Activated T-helper 1 cell treated with anti-CD3 and anti-CD28 coated beads, Interleukin-12 subunit alpha, Interleukin-12 subunit beta, Interleukin-2, Interleukin-4 antibody, amounts not matched to agents 30 ng/mL and 10 ng/mL and 1 ng/mL, durations not matched to agents 14 hours and 24 hours and 36 hours (primary cell): ENCODE measurements at places on chromosomes 2 and 18. TPM values are rescaled to one million over a fixed set of nuclear protein-coding genes. Genes with fewer than 3 reads are reported as not detected.

- no peaks in the 10 kb centered on the region for H3K27me3 ChIP-seq
- H3K4me1 ChIP-seq, result no peaks in the 10 kb centered on the region
- no peak for DNase-seq
- no peak overlapping the region for H3K27ac ChIP-seq
- no peaks in the 10 kb centered on the region for H3K36me3 ChIP-seq
Measured at GRCh38 chr2:179594268-179595112, 266.9 kb downstream of the ZNF385B start.

- H3K27ac ChIP-seq, result no peak overlapping the region
- no peaks in the 10 kb centered on the region for H3K36me3 ChIP-seq
- H3K4me3 ChIP-seq, result no peak overlapping the region
- H3K27me3 ChIP-seq, result peaks cover 21% of the 10 kb centered on the region
- DNase-seq, result no peak
Measured at GRCh38 chr18:59814891-59815290, 84.9 kb upstream of the PMAIP1 start.

DNA sequence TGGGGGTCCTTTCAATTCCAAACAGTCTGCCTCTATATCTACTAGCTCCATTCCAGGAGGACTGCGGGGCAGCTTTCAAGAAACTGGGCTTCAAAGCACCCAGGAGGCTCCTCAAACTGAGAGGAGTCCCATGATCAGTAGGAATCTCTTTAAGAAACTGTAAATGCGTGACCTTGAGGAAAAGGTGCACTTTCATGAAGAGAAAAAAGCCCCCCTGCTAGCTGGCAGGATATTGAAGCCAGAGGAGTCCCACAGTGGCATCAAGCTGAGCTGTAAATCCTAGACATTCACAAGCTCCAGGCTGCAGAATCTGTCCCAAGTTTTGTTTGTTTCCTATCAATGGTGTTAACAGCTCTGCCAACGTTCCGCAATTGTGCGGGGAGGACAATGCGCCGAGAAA, 790.1 kb downstream of the SLC4A3 start:
- no peak overlapping the region for H3K27ac ChIP-seq
- no peaks in the 10 kb centered on the region for H3K36me3 ChIP-seq
- peaks cover 3% of the 10 kb centered on the region for H3K27me3 ChIP-seq

DNA sequence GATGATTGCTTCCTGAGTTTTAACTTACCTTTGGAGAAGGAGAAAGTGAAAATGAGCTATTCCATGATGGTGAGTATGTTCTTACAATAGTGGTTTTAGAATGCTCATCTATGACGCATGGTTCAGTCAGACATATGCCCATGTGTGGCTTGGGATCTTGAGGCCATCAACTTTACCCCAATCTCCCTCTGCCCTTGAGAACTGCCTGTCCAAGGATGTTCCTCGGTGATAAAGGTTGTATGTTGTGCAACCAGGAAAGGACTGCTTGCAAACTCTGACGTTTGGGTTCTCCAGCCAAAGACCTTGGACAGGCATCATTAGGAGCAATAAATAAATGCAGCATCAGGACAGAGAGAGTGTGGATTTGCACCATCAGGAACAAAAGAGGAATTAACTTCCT, 165.0 kb downstream of the ZEB2 start:
- no peak overlapping the region for H3K4me3 ChIP-seq
- H3K27ac ChIP-seq, result no peak overlapping the region
- peaks cover 38% of the 10 kb centered on the region for H3K4me1 ChIP-seq
- DNase-seq, result no peak

DNA sequence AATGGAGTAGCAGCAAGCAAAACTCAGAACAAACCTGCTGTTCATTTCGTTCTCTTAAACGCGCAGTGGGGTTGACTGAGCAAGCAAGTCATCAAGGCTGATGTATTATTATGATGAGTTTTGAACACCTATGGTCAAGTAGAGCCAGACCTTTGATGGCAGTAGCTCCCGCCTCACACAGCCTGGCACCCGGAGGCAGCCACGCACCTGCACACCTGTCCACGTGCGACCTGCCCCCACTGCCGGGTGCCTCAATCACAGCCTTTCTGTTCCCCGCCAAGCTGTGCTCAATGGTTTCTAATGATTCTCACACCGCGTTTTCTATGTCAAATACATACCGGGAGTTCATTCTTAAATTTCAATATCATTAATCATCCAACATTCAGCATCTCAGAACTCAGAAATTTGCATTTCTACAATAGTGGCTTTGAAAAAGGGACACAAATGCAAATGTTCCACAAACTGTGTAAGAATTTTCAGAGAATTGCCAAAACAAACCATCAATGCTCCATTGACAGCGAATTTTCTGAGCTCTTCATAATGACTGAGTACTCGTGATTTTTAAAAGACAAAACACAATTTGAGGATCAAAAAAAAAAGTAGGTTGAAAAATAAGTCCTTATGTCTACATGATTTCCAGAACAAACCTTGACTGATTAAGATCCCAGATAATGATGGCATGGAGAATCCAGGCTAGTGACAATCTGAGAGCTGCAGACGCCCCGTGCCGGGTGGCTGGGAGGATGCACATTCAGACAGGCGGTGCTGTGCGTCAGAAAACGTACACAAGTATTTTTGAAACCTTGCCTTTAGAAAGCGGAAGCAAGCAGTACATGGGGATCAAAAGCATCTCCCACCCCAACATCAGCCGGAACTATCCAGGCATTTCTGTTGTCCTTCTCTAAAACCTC, 56.6 kb downstream of the HDAC4 start:
- H3K4me3 ChIP-seq, result no peak overlapping the region
- no peak for DNase-seq
- H3K27ac ChIP-seq, result no peak overlapping the region
- H3K4me1 ChIP-seq, result peaks cover 33% of the 10 kb centered on the region
- H3K27me3 ChIP-seq, result no peaks in the 10 kb centered on the region
- H3K36me3 ChIP-seq, result peaks cover 9% of the 10 kb centered on the region

GRCh38 chr2:230137902-230138539, 69.3 kb upstream of the SLC16A14 start:
- peaks cover 2% of the 10 kb centered on the region for H3K36me3 ChIP-seq
- H3K27me3 ChIP-seq, result peaks cover 7% of the 10 kb centered on the region
- no peak for DNase-seq
- no peak overlapping the region for H3K4me3 ChIP-seq

GRCh38 chr18:13273800-13274199, 55.2 kb downstream of the LDLRAD4 start:
- DNase-seq, result peak; percentile 25
- H3K27ac ChIP-seq, result peak overlapping the region; percentile 87
- no peaks in the 10 kb centered on the region for H3K27me3 ChIP-seq
- peaks cover 16% of the 10 kb centered on the region for H3K36me3 ChIP-seq
- peaks cover 63% of the 10 kb centered on the region for H3K4me1 ChIP-seq
- H3K4me3 ChIP-seq, result peak overlapping the region; percentile 79

DNA sequence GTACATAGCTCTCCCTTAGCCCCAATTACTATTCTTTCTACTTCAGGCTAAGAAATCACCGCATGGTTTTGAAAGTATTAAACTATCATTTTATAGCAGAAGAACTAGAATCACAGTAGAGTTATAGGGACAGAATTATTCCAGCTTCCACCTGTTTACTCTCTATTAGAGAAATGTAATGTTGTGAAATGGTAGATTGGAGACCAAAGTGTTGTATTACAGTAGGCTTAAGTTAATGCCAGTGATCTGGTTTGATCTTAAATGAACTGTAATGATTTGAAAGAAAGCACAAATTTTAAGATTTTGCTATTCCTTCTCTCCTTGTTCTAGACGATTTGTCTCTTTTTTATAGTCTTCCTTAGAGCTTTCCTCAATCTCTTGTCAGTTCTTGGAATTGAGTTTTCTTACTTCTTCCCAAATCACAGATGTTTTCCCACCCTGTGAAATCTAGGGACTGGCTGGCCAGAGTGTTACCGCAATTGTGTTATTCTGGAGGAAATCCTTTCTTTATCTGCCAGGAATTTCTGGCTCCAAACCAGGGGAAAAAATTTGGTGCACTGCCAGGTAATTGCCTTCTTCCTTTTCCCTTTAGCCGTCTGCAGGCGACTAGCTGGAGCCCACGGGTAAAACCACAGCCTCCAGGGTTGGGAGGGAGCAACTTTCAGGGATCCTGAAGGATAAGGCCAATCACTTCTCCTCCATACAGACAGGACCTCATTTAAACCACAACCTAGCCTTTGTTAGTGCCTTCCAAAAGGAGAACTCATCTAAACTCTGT, 51.7 kb downstream of the NOP58 start:
- no peak for DNase-seq
- H3K27ac ChIP-seq, result no peak overlapping the region
- no peaks in the 10 kb centered on the region for H3K27me3 ChIP-seq
- H3K36me3 ChIP-seq, result no peaks in the 10 kb centered on the region

DNA sequence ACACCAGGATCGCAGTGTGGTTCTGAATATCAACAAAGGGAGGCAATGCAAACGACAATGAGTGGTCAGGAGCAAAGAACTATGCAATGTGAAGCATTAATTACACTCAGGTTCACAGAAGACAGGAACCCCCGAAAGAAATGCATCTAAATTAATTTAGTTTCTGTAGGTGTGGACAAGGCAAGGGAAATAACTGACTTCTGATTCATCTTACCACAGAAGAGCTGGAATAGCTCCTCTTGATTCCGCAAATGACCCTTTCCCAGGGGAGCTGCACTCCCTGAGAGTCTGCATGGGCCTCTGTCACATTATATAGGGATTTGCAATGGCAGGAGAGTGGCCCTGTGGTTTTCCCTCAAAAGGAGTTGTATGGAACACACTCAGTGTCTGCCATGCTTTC, 263.9 kb upstream of the APCDD1 start:
- no peak overlapping the region for H3K27ac ChIP-seq
- peaks cover 9% of the 10 kb centered on the region for H3K27me3 ChIP-seq
- no peaks in the 10 kb centered on the region for H3K4me1 ChIP-seq
- no peak for DNase-seq
- no peaks in the 10 kb centered on the region for H3K36me3 ChIP-seq

- H3K4me1 ChIP-seq, result no peaks in the 10 kb centered on the region
- DNase-seq, result no peak
- H3K4me3 ChIP-seq, result no peak overlapping the region
- peaks cover 1% of the 10 kb centered on the region for H3K27me3 ChIP-seq
- no peak overlapping the region for H3K27ac ChIP-seq
Measured at GRCh38 chr2:149360106-149360505, 29.7 kb downstream of the LYPD6 start.

- peaks cover 43% of the 10 kb centered on the region for H3K4me1 ChIP-seq
- DNase-seq, result peak; percentile 53
- H3K27ac ChIP-seq, result peak within 1 kb of the TSS; percentile 97
- no peaks in the 10 kb centered on the region for H3K27me3 ChIP-seq
Measured at GRCh38 chr2:64019083-64019974, at the start of gene VPS54. Gene VPS54, minus strand, starts transcription at chr2:64019428. Its CDS starts 35,429 bp downstream, at chr2:63983999.

DNA sequence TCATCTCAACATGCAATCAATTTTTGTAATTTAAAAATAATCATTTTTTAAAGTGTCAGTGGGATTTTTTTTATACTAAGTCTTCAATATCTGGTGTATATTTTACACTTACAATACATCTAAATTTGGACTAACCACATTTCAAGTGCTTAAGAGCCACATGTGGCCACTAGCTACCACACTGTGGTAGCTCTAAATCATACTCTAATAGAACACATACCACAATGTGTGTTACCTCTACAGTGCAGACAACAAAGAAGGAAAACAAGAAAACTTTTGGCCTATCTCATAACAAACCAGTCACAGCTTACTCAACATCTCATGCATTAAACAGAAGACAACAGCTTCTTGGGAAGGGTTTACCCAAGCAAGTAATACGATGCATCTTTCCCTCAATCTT, 24.5 kb downstream of the PIAS2 start:
- peak overlapping the region; percentile 19 for H3K4me3 ChIP-seq
- H3K36me3 ChIP-seq, result peaks cover 34% of the 10 kb centered on the region
- H3K27ac ChIP-seq, result peak overlapping the region; percentile 2
- no peaks in the 10 kb centered on the region for H3K27me3 ChIP-seq

- no peak overlapping the region for H3K4me3 ChIP-seq
- H3K4me1 ChIP-seq, result peaks cover 26% of the 10 kb centered on the region
- H3K27ac ChIP-seq, result no peak overlapping the region
- no peaks in the 10 kb centered on the region for H3K27me3 ChIP-seq
- H3K36me3 ChIP-seq, result no peaks in the 10 kb centered on the region
- DNase-seq, result no peak
Measured at GRCh38 chr2:195647302-195647701, 9.7 kb upstream of the SLC39A10 start.

DNA sequence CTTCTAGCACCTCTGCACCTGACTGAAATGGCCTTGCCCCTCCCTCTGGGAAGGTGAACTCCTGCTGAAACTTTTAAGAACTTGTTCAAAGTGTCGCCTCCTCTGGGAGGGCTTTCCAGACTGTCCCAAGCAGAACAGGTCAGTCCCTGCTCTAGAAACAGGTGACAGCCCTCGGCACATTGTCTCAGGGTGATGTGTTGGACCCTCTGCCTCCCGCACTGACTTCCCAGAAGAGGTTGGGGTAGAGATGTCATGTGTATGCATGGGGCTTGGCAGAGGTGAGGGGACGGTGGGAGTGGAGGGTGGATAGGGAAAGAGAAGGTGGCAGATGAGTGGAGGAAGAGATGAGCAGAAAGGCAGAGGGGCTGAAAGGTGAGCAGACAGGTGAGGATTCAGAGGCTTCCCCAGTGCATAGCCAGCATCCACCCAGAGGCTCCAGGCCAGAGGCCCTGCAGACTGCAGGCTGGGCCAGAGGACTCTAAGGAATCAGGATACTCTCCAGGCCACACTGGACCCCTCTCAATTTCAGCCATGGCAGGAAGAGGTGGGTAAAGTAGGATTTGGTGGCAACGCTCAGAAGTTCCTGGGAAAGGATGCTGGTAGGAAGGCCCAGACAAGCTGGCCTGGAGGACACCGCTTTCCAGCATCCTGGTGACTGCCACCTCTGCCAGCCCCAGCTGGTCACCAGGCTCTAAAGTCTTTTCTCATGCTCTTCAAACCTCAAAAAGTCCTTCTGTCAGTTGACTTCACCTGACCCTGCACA, 24.8 kb upstream of the TNS1 start:
- no peaks in the 10 kb centered on the region for H3K4me1 ChIP-seq
- no peak overlapping the region for H3K4me3 ChIP-seq
- H3K27ac ChIP-seq, result no peak overlapping the region
- H3K36me3 ChIP-seq, result no peaks in the 10 kb centered on the region
- DNase-seq, result no peak

DNA sequence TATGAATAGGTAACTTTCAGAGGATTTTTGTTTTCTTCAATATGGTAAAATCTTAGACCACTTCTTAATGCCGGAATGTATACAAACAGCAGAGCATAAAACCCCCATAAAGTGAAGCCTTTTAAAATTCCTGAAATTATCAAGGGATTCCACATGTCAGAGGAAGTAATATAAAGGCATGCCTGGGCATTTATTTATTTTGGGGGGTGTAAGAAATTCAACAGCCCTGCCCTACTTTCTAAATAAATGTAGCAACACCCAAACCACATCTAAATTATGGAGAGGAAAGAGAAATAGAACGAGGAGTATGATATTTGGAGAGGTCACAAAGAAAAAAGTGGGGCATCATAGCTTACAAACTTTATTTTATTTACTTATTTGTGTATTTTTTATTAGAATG, 9.9 kb downstream of the CHST9 start:
- H3K27ac ChIP-seq, result no peak overlapping the region
- no peaks in the 10 kb centered on the region for H3K36me3 ChIP-seq
- DNase-seq, result no peak
- H3K4me1 ChIP-seq, result no peaks in the 10 kb centered on the region
- H3K4me3 ChIP-seq, result no peak overlapping the region
- H3K27me3 ChIP-seq, result no peaks in the 10 kb centered on the region

The FBXO41 gene
- total RNA-seq, result 29.3 and 30.9 TPM in 2 replicates

The LCT gene
- total RNA-seq, result 0.41 and 0.42 TPM in 2 replicates

The ANO7 gene
- total RNA-seq, result 2.1 and 2.4 TPM in 2 replicates

The GKN1 gene
- total RNA-seq, result not detected in 2 replicates

The RTP5 gene
- total RNA-seq, result not detected in 2 replicates

The CNDP1 gene
- total RNA-seq, result not detected in 2 replicates

The ABCG5 gene
- total RNA-seq, result not detected in 2 replicates

The SLC14A1 gene
- 0.10 and 0.49 TPM in 2 replicates for total RNA-seq

The EMILIN2 gene
- total RNA-seq, result 26.1 and 28.0 TPM in 2 replicates

The MROH2A gene
- total RNA-seq, result not detected in 2 replicates

The ZNF521 gene
- total RNA-seq, result not detected in 2 replicates
